CD4-positive, alpha-beta T cell treated with Interleukin-6 at 100 ng/mL for 8 hours (primary cell): ENCODE measurements at places on chromosomes 5 and 9.
A peak's percentile ranks its signal among the peaks of the same experiment; 100 is the strongest.

- DNase-seq: no peak
These were observed 2.8 kb upstream of the IL33 start for GRCh38 chr9:6212722-6213375.

DNA sequence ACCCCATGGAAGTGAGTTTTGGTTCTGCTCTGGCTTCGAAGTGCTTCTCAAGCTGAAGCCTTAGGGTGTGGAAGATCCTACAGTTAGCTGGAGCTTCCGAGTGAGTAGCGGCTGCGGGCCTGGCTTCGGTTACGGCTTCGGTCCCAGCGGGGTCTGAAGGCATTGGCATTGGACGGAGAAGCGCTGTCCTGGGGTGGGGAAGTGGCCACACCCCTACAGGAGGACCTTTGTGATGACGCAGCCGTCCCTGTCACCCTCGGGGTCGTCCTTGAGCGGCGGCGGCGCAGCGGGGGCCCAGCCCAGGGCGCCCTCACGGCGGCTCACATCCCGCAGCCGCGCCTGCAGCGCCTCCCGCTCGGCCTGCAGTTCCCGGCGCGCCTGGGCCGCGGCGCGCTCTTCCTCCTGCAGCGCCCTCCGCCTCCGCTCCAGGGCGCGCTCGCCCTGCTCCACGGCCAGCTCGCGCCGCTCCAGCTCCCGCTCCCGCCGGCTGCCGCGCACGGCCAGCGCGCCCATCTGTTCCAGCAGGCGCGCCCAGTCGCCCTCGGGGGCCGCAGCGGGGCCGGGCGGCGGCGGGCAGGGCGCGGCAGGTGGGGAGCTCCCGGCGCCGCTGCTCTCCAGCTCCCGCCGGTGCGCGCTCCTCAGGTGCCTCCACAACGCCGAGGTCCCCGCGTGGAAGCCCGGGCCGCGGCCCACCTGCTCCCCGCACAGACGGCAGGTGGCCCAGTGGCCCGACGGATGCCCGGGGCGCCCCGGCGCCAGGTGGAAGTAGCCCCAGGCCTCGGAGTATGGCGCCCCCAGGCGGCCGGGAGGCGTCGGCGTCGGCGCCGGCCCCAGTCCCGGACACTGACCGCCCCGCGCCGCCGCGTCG lies 9.9 kb downstream of the ZBED3 start:
- DNase-seq: peak; percentile 37

- DNase-seq: no peak
These were observed 26.7 kb downstream of the ECM2 start for GRCh38 chr9:92509050-92509449.

GRCh38 chr5:83715236-83716065 lies 5.2 kb downstream of the HAPLN1 start:
- DNase-seq: no peak
